ENCODE measurements at places on chromosomes 5 and 9.

- no peak for DNase-seq
Observed at GRCh38 chr5:134509308-134510040, 16.0 kb upstream of the JADE2 start.

DNA sequence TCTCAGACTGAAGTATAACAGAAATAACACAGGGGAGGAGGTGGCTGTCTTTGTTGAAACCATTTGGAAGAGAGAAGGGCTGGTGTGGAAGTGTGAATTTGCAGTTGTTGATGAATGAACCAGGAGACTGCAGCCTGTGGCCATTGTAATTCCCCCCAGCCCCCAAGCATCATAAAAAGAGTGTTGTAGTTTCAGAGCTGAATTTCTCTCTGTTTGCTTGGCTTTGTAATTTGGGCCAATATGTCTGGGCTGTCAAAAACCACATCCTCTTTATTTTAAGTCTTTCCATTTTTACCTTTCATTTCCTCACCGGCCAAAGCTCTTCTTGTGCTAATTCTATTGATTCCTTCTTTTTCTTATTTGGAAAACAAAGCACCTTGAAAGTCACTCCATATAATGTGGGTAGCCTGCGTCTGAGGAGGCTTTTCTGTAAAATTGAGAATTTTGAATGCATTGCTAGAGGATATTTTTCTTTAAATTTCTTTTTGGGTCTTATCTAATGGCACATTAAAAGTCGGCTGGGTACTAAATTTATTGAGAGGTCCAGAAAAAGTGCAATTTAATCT lies 383.3 kb downstream of the OSTF1 start:
- DNase-seq = no peak

DNA sequence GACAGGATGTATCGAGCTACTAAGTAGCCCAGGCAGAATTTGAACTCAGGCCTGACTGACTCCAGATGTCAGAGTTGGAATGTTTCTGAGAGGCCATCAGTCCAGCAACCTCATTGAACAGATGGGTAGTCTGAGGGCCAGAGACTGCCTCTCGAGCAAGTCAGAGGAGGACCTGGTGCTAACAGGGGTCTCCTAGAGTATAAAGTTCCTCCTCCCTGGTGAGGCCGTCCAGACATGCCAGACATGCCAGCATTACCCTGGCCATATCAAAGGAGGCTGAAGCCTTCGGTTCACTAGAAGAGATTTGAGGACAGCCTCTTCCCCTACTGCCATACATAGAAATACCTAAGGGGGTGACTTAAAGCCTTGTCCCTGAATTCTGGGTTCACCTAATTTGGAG lies 81.2 kb downstream of the ZNF618 start:
- DNase-seq = no peak

- DNase-seq = no peak
Observed at GRCh38 chr5:140324041-140324600, 21.2 kb upstream of the PFDN1 start.

GRCh38 chr9:121503444-121503843 lies 3.8 kb upstream of the GGTA1 start:
- no peak for DNase-seq
